ENCODE measurements at places on chromosomes 4 and X. TPM values are rescaled to one million over a fixed set of nuclear protein-coding genes. Genes with fewer than 3 reads are reported as not detected.

GRCh38 chr4:41657561-41657960, 91.0 kb downstream of the PHOX2B start:
- no peak for DNase-seq

The TMEM271 gene
- total RNA-seq = not detected

The HOPX gene
- total RNA-seq = 281 TPM

The PRPS1 gene
- 104 TPM for total RNA-seq

The GAB1 gene
- 2.0 TPM for total RNA-seq
